ENCODE measurements at places on chromosomes 2 and 18.

DNA sequence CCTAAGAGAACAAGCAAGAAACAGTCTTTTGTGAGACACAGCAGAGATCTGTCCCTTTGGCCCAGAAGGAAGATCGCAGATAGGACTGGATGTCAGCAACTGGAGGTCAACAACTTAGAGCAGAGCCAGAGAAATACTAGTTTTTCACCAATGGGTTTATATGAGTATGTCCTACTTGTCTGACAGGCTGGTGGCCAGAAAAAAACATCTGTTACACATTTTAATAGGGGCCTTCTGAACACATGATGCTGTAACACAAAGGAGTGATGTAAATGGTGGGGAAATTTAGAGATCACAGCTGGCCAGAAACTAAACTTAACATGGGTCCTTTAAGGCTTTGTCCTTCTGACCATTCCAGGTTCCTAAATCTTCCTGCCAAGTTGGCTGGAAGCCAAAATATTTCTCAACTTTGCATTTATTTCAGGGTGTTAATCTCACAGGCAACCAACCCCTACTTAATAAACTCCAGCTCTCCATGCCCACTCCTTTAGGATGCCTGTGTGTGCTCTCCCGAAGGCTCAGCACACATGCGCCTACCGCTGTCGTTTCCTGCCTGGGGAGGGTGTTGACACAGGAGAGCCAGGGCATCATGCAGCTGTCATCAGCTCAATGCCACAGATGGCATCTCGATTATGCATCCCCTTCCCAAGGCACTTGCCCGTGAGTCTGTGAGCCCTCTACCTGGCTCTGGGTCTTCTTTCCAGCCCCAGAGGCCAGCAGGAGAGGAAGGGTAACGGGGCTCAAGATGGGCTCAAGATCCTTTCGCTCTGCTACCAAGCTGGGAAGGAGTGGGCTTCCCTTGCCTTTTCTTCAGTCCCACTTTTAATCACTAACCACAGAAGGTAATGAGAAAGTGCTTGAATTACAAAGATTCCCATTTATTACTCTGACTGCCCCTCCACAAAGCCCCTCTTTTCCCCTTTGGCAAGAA, 252.5 kb downstream of the ETAA1 start:
- no peak for DNase-seq

- no peak for DNase-seq
These were observed 9.8 kb upstream of the ARHGEF4 start for GRCh38 chr2:130826821-130827501.

- no peak for DNase-seq
These were observed 104.2 kb downstream of the CRIM1 start for GRCh38 chr2:36459725-36460137.

GRCh38 chr2:175648577-175649063, 353.4 kb downstream of the LNPK start:
- DNase-seq, result no peak

DNA sequence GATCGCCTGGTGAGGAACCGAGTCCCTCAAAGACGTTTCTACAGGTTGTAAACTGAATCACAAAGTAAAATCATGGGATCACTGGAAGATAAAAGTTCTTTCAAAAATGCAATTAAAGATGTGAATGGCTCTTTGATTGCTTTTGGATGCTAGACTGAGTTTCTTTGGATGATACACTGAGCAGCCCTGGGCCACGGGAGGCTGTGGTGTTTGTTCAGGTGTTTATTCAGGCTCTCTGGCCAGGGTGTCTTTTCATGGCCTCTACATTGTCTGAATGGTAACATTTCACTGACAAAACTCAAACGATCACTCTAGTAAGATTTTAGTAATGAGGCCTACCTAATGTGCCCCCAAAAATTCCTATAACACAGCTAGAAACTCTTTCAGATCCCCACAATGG, 48.4 kb upstream of the SPATS2L start:
- DNase-seq, result no peak

GRCh38 chr2:127660291-127660578, 14.3 kb downstream of the GPR17 start:
- DNase-seq, result no peak

DNA sequence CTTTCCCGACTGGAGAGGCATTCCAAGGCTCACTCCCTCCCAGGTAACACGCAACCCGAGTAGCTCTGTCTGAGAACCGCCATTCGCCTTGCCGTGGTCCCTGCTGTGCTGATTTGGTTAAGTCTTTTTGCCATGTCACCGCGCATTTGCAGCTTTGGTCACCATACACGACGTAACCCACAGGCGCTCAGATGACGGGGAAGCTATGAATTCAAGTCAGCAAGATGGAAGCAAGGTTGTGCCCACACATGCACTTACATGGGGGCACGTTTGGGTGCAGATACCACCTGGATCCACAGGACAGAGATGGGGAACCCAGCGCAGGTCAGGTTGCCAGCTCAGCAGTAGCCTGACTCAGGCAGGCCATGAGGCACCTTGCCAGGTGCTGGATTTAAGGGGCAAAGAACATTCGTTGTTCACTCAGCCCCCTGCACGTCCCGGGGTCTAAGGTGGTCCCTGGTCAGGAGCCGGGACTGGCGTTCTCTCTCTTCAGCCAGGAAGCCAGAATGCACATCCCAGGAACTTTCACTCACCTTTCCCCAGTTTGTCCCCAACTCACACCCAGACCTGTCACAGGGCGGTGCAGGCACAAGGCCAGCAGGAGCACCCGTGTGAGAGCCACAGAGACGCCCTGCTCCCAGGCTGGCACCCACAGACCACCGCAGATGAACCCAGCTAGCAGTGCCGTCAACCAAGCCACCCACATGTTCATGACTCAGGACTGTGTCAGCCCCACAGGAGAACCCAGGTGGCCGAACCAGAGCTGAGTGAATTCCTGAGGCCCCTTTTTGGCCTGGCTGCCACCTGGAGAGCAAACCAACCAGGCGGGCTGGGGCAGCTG, 19.9 kb downstream of the SNED1 start:
- DNase-seq, result no peak

DNA sequence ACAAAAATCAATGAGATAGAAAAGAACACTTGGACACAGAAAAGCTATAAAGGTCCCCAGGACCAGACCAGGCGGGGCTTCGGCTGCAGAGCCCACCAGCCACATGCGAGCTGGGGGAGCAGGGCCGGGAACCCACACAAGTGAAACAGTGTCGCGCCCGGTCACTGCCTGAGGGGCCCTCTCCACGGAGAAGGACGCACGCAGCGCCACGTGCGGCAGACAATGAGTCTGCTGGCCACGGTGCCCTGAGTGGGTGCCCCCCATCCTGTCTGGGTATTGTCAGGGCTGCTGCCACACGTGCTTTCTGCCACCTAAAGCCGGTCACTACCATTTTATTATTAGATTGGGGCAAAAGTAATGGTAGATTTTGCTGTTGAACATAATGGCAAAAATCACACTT, 207.9 kb upstream of the HDAC4 start:
- no peak for DNase-seq

DNA sequence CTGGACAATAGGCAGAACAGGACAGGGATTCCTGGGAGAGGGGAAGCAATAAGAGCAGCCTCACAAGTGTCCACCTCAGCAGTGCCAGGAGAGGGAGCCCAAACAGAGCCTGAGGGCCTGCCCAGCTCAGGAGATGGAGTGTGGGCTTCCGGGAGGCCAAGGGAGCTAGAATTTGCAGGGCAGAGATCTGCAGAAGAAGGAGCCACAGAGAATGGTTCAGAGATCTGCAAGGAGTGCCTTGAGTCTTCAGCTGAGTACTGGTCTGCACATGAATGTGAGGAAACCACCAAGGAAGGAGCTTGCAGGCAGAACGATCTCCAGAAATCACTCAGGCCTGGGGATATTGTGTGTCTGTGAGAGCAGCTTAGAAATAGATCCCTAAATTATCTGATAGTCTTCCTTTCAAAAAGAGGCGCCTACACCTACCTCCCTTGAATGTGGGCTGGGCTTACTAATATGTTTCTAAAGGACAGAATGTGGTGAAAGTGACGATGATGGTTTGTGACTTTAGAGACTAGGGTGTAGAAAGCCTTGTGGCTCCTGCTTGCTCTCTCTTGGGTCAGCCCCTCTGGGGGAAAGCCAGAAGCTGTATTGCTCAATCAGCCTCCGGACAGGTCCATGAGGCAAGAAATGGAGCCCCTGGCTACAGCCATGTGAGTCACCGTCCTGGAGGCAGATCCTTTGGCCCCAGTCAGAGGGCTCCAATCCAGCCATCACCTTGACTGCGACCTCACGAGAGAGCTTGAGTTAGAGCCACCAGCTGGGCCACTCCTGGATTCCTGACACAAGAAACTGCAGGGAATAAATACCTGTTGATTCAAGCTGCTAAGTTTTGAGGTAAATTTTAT, 7.6 kb upstream of the LPIN1 start:
- DNase-seq, result no peak

DNA sequence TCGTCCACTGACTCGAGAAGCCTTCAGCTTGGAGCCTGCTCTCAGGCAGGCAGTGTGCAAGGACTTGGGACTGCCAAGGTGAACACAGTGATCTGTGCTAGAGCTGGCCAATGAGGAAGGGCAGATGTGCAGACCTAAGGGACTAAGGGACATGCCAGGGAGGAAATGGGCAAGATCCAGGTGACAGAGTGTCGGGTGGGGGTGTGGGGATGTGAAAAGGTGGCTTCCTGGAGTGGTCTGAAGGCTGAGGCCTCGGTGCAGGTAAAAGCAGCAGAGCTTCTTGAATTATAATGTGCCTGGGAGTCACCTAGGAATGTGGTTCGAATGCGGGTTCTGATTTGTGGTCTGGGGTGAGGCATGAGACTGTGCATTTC, 42.0 kb downstream of the STEAP3 start:
- no peak for DNase-seq

- no peak for DNase-seq
These were observed 8.3 kb downstream of the FOSL2 start for GRCh38 chr2:28400921-28401320.

DNA sequence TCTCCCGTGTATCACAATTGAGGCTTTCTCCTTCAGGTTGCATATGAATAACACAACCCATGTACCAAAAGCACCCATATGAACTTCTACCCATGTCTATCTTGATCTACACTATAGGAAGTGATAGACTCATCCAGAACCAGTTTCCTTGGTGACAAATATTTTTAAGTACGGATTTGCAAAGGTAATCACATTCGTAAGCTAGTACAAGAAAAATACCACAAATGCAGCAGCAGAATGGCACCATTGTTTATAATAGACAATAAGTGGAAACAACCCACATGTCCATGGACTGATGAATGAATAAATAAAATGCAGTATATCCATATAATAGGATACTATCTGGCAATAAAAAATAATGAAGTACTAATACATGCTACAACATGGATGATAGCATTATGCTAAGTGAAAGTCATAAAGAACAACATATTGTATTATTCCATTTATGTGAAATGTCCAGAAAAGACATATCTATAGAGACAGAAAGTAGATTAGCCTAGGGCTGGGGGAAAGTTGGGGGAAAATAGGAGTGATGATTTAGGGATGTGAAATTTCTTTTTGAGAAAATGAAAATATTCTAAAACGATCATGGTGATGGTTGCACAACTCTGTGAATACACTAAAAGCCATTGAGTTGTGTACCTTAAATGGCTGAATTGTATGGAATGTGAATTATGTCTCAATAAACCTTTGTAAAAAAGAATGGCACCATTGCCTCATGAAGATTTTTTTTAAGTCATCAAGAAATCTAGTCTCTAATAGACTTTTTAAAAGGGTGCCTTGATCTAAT, 3.4 kb upstream of the CCDC88A start:
- DNase-seq, result no peak

DNA sequence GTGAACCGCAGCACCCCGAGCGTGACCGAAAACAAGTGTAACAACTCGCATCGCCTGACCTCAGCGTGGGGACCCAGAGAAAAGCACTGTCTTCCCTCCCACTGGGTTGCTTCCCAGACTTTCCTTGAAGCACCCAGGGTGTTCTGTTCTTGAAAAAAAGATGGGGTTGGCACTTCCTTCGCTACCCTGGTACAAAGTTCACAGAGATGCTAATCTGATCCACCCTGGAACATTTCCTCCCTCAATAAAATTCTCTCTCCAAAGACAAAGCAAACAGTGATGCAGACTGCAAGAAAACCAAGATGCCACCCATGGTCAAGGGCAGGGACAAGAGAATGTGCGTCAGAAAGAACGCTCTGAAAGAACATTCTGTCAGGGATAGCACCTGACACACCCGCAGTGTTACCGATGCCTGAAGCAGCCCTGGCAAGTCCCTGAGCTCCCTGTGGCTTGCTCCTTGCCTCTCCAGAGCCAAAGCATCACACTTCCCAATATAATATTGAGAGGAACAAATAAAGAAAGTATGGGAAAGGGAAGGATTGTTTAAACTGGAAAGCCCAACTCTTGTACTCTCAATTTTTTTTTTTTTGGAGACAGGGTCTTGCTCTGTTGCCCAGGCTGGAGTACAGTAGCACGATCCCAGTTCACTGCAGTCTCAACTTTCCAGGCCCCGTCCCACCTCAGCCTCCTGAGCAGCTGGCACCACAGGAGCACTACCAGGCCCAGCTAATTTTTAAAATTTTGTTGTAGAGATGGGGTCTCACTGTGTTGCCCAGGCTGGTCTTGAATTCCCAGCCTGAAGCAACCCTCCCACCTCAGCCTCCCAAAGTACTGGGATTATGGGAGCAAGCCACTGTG, 70.7 kb downstream of the TBC1D8 start:
- no peak for DNase-seq
